ENCODE measurements at places on chromosomes 4 and X.

DNA sequence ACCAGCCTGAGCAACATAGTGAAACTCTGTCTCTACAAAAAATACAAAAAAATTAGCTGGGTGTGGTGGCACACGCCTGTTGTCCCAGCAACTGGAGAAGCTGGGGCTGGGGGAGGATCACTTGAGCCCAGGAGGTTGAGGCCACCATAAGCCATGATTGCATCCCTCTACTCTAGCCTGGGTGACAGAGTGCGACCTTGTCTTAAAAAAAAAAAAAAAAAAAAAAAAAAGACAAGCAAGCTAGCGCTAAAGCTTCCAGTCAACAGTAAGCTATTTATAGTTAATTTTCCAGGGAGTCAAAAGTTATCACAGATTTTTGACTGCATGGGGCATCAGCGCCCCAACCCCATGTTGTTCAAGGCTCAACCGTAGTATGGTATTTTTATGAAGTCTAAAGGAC, 273.4 kb downstream of the RAPGEF2 start:
- no peak for DNase-seq

- DNase-seq: no peak
Measured at GRCh38 chr4:182338746-182339145, 95.5 kb downstream of the TENM3 start.

- DNase-seq: no peak
Measured at GRCh38 chrX:2928583-2929434, at the start of gene ARSD. TSS of gene ARSD (minus strand) at chrX:2929339. CDS start at chrX:2929275, 64 bp downstream.

GRCh38 chrX:27890611-27891010, 82.8 kb downstream of the MAGEB10 start:
- DNase-seq: no peak

DNA sequence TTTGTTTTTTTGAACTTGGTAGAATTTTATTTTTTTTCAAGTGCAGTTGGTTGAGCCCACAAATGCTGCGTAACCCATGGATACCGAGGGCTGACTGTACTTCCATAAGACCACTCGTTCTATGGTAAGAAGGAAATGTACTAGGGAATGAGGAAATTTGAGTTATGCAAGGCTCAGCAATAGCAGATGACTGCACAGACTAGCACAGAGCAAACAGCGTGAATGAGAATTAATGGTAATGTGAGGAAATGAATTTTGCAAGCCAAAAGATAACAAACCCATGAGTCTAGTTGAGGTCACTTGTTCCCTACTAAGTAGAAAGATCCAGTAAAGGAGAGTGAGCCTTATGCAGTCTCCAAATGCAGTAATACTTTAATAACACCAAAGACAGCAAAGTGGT, 17.4 kb downstream of the GSPT2 start:
- no peak for DNase-seq

GRCh38 chr4:24675721-24676389, 91.5 kb upstream of the DHX15 start:
- DNase-seq: no peak

DNA sequence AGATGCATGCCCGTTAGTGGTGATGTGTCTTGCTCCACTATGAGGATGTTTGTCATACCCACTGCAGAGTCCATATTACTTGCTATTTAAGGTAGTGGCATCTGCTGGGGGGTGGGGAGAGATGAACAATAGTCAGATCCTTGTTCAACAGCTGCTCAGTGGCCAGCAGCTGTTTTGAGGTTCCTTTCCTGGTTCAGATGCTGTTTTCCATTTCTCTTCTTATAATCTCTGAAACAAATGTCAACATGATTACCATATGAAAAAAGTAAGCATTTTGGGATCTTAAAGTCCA, 1567.9 kb upstream of the TENM3 start:
- DNase-seq: no peak

DNA sequence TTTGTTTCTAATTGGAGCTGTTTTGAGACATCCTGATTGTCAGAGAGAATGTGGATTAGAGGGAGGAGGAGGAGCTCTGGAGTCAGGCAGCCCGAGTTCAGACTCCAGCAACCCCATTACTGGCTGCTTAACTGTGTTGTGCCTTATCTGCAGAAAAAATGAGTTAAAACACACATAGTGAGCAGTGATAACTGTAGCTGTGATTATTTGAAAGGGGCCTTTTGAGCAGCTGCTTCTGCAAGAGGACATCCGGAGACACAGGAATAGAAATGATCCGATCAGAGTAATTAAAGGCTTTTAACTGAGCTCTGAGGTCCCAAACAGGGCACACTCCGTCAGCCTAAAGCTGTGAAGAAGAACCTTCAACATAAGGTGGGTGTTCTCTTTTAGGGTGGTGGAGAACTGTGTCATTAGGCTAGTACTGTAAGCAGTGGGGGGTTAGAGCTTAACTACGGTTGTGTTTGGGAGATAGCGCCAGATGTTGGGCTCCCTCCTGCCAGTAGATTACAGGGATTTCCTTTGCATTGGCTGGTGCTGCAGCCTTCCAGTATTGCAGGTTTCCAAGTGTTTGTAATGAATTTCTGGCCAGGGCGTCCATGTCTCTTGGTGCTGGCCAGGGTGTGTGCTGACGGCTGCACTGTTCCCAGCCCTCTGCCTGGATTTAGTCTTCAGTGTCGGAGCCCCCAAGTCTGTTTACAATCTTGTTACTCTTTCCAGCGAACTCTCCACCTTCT, 24.3 kb downstream of the ADD1 start:
- no peak for DNase-seq

DNA sequence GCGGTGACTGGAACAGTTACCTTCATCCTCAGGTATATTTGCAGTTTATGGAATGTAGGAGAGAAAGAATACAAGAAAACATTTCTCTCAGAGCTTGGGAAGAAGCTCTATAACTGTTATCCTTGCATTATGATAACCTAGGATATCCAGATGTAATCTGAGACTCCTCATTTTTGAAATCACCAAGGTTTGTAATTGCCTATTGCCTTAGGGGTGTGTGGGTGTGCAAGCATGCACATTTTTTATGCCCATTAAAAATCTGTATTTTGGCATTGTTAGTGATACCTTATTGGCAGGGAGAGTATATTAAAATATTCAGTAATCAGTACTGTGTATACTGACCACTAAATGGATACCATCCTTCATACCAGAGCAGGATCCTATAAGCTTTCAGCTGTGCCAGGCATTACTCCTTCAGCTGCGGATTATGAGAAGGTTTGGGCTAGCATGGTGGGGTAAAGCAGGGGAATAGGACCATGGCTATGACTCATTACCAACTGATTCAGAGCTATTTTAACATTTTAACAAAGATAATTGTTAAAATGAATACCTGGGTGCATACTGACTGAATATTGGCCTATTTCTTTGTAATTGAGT, 8.3 kb downstream of the SEC24B start:
- DNase-seq: no peak

DNA sequence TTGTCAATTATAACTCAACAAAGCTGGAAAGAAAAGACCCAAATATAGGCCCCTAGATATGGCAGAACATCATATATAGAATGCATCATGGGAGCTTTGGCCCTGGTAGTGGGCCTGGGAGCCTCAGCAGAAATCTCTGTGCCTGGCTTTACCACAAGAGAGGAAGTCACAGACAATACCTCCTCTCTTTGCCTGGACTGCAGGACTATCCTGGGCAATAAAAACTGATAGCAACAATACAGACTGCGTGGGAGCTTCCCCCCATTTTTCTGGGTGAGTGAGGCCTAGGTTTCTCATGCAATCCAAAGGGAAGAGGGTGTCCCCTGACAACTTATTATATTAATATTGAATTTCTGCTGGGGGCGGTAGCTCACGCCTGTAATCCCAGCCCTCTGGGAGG, 64.0 kb upstream of the NFKB1 start:
- no peak for DNase-seq

GRCh38 chr4:2630556-2631273, 94.3 kb downstream of the FAM193A start:
- no peak for DNase-seq
